ENCODE measurements at places on chromosomes 6 and 20. TPM values are rescaled to one million over a fixed set of nuclear protein-coding genes. Genes with fewer than 3 reads are reported as not detected.

DNA sequence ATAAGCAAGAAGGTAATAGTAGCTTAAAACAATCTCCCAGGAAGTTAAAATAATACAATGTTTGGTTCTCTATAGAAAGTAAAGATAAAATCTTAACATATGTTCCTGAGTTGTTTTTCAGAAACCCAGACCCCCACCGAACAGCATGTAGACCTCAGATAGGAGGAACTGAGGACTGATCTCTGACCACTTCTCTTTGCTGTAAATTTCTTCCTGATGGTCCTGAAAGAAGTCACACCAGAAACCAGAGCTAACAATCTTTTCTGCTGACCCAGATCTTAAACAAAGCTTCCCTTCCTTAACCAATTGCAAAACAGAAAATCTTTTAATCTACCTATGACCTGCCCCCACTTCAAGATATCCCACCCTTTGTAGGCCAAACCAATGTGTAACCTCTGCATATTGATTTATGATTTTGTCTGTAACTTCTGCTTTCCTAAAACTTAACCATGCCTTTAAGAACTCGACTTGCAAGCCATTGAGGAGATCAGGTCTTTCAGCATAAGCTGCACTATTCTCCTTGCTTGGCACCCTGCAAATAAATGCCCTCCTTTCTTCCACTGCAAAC lies 21.9 kb upstream of the BEND6 start:
- DNase-seq, result no peak

The PSORS1C1 gene
- 0.13 TPM for polyA plus RNA-seq

DNA sequence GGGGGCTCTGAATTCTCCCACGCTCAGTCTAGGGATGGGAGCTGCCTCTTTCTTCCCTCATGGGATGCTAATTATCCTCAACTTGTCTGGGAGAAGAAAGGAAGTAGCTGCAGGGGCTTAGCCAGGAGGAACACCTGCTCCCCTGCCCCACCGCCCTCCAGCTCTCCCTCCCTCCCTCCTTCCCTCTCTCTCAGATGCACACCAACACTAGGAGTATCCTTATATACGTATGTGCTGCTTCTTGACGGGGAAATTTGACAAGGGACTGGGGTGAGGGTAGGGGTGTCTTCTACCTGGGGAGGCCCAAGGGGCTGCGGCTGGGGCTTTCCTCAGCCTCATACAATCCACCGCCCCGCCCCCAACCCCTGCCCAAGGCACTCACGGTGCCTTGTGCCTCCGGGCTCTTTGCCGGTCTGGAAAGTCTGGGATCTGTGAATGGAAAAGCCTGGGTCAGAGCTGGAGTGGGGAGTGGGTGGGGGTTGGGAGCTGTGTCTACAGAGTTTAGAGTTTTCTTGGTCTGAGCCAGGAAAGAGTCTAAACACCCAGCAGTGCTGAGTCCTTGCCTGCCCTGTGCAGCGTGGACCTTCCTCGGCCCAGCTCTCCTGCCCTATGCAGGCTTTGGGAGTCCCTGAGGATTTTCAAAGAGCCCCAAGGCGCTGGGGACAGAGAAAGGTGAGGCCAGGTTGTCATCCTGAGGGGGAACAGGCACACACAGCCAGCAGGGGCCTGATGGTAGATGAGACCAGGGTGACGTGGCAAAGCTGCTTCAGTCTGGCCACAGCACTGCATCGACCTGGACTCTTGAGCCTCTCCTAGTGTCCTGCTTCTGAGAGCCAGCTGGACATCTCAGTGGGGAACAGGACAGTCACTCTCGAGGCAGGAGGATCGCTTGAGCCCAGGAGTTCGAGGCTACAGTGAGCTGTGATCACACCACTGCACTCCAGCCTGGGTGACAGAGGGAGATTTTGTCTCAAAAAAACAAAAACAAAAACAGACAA lies 29.3 kb upstream of the EMILIN3 start:
- peak; percentile 44 for DNase-seq

- DNase-seq, result no peak
Measured at GRCh38 chr6:38404355-38404754, 235.4 kb downstream of the BTBD9 start.

The DBNDD2 gene
- 381 TPM for polyA plus RNA-seq

The SFT2D1 gene
- polyA plus RNA-seq, result 43.6 TPM

The ELOVL4 gene
- polyA plus RNA-seq, result 0.35 TPM

DNA sequence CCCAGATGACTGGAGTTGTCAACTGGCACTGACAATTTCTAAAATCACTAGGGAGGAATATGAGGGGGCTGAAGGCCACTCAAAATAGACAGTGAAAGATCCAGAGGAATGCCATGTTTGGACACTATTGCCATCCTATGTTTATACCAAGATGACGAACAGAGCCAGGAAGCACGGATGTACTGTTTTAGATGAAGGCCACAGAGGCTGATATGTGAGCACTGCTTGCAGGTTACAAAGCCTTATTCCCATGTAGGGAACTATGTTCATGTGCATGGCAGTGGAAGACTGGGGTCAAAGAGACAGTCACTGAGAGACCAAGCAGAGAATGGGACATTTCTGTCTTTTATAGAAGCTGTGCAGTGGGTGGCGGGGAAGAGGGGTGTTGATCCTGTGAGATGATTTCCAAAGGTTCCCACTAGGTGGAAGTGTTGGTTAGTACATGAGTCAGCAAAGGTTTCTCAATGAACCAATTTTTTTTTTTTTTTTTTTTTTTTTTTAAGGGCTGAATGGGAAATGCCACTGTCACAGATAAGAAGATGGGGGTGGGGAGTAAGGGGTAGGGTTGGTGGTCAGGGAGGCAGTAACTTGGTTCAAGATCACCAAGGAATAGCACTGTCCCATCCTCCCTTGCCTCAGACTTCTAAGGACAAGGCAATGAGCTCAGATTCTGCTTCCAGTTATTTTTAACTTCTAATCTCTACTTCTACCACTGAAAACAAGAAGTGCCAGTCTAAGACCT lies 46.7 kb upstream of the MOCS1 start:
- peak; percentile 47 for DNase-seq

DNA sequence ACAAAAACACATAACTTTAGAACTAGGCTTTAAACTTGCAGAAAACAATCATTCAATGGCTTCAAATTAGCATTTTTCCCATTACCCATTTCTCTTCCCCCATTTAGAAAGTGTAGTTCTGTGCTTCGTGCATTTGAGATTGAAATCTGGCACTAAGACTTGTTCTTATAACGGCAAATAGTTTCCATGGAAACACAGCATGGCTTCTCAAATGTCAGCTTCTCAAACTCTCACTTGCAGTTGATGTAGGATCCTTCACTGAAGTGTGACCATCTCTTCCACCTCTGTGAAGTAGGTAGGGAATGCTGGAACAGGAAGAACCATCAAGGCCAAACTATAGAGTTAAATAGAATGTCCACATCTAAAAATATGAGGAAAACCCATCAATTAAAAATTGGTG lies 52.2 kb downstream of the MANEA start:
- DNase-seq, result no peak

DNA sequence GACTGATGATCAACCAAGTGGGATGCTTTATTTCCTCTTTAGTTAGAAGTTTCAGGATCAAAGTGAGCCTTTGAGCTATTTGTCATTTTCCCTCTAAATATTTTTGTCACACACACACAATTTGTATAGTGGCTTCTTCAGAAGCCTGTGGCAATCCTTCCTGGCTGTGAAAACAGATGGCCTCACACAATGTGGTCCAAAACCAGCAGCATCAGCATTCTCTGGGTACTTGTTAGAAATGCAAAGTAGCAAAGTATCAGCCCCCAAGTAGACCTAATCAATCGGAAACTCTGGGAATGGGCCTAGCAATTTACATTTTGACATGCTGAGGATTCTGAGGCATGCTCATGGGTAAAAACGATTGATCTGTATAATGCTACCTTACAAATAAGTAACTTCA lies 115.9 kb downstream of the PAX1 start:
- no peak for DNase-seq

GRCh38 chr6:154457881-154458284 lies 52.6 kb downstream of the CNKSR3 start:
- no peak for DNase-seq

GRCh38 chr20:63268256-63268655 lies 4.4 kb upstream of the ARFGAP1 start:
- no peak for DNase-seq
